ENCODE measurements at places on chromosomes 5 and 9.
A peak's percentile ranks its signal among the peaks of the same experiment; 100 is the strongest.

DNA sequence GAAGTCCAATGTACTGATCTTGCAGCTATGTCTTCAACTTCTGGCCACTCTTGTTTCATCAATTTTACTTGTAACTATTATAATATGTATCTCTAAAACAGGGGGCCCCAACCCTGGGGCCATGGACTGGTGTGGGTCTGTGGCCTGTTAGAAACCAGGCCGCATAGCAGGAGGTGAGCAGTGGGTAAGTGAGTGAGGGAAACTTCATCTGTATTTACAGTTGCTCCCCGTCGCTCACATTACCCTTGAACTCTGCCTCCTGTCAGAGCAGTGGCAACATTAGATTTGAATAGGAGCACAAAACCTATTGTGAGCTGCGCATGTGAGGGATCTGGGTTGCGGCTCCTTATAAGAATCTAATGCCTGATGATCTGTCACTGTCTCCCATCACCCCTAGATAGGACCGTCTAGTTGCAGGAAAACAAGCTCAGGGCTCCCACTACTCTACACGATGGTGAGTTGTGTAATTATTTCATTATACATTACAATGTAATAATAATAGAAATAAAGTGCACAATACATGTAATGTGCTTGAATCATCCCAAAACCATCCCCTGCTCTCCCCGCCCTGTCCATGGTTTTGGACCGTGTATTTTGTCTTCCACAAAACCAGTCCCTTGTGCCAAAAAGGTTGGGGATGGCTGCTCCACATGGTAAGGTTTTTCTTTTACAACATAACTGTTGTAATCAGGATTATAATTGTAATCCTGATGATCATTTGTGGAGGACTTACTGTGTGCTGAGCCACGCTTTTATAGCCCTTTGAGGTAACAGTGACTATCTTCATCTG lies 26.9 kb upstream of the SH3PXD2B start:
- DNase-seq, result no peak

DNA sequence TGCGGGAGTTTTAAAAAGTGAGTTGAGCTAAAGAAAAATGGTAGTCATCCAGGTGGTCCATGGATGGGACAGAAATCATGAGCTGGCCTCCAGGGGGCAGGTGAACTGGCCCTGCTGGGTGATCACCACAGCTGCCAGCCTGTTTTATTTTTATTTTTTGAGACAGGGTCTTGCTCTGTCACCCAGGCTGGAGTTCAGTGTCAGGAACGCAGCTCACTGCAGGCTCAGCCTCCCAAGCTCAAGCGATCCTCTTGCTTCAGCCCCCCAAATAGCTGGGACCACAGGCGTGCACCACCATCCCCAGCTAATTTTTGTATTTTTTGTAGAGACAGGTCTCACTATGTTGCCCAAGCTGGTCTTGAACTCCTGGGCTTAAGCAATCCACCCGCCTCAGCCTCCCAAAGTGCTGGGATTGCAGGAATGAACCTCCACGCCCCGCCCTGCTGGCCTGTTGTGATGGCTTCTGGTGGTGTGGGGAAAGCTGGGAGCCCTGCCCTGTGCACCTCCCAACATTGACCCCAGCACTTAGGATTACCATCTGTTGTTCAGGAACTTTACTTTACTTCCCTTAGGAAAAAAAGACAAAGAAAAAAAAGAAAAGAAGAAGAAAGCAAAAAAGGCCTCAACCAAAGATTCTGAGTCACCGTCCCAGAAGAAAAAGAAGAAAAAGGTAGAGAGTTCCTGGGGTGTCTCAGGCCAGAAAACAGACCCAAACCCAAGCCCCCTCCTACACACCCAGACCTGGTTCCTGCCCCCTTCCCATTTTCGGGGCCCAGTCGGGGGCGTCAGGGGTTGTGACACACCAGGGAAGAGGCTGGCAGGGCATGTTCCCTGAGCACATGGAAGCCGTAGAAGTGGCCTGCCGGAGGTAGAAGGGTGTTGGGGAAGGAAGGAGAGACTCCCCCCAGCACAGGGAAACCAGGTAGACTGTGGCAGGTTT lies 14.7 kb downstream of the CD74 start:
- DNase-seq, result no peak

DNA sequence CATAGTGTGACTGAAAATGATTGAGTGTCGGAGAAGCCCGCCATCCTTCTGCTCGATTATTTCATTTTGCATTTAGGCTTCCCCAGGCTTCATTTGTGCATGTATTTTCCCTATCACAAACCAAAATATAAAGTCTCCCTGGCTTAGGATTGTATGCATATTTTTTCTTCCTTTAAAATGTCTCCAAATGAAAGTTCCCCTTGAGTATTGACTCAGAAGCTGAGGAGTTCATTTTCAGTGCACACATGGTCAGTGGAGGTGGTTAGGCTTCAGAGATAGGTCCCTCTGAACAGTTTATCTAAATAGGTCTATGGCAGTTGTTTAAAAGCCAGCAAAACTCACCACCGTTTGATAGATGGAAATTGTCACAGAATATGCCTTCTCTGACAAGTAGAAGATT lies 97.2 kb downstream of the TLE4 start:
- DNase-seq, result no peak

- no peak for DNase-seq
Observed at GRCh38 chr9:120740132-120740531, 25.9 kb upstream of the MEGF9 start.

- peak; percentile 52 for DNase-seq
Observed at GRCh38 chr5:177496727-177497291, 595 bp downstream of the PDLIM7 start.

Data from activated T-cell treated with anti-CD3 and anti-CD28 coated beads, Interleukin-2, amount 50 U/mL, for 48 hours (primary cell).